ENCODE measurements at places on chromosomes 3 and 15. TPM values are rescaled to one million over a fixed set of nuclear protein-coding genes. Genes with fewer than 3 reads are reported as not detected.

The ZNF860 gene
- total RNA-seq = not detected

GRCh38 chr3:184227481-184227935 is 1.9 kb upstream of the VWA5B2 start:
- H3K4me1 ChIP-seq = no peaks in the 10 kb centered on the region
- peaks cover 24% of the 10 kb centered on the region for H3K27me3 ChIP-seq
- H3K27ac ChIP-seq = no peak overlapping the region
- H3K36me3 ChIP-seq = no peaks in the 10 kb centered on the region
- DNase-seq = no peak
- no peak overlapping the region for H3K4me3 ChIP-seq

- DNase-seq = no peak
- no peaks in the 10 kb centered on the region for H3K27me3 ChIP-seq
- H3K4me3 ChIP-seq = no peak overlapping the region
- no peaks in the 10 kb centered on the region for H3K36me3 ChIP-seq
Measured at GRCh38 chr3:53672981-53673380, 173.2 kb downstream of the CHDH start.

DNA sequence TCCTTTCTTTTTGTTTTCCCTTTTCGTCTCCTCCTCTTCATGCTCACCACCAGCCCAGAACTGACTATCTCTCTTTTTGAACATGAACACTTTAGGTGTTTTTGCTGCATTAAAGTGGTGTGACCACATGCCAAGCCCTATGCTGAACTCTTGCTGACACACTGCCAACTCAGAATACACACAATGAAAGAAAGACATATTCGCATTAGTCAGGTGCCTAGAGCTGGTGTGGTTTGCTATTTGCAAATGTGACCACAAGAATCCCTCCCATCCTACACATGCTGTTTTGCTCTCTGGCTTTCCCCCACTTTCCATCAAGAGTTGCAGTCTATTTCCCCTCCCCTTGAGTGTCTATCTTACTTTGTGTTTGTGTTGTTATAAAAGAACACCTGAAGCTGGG is 967.8 kb upstream of the CFAP20DC start:
- no peak for DNase-seq
- no peak overlapping the region for H3K27ac ChIP-seq
- no peaks in the 10 kb centered on the region for H3K4me1 ChIP-seq
- H3K36me3 ChIP-seq = no peaks in the 10 kb centered on the region
- no peak overlapping the region for H3K4me3 ChIP-seq

The CRYGS gene
- 7.2 TPM for total RNA-seq

- no peak for DNase-seq
- H3K36me3 ChIP-seq = no peaks in the 10 kb centered on the region
- no peak overlapping the region for H3K27ac ChIP-seq
- no peak overlapping the region for H3K4me3 ChIP-seq
Measured at GRCh38 chr3:142226474-142226873, 1.1 kb upstream of the GK5 start.
